ENCODE measurements at places on chromosomes 7 and 10.

GRCh38 chr10:79074732-79075131 lies 6.0 kb downstream of the ZMIZ1 start:
- no peak for DNase-seq

DNA sequence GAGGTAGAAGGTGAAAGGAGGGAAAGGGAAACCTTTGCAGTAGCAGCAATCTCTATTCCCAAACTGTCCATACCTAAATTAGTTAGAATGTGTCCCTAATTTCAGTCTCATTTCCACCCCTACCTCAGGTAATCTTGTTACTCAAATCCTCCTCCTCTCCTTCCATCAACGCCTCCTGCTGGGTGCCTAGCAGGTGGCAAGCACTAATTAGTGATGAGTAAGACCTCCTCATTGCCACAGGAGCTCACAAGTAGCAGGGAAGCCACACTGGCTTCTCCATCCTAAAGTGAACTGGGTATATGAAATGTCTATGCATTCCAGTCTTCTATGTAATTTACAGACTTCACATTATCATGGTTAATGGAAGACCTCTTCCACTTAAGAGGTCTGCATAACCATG lies 25.7 kb upstream of the FAM133B start:
- DNase-seq, result no peak

- DNase-seq, result no peak
These were observed 122.6 kb downstream of the KCND2 start for GRCh38 chr7:120395526-120396019.

DNA sequence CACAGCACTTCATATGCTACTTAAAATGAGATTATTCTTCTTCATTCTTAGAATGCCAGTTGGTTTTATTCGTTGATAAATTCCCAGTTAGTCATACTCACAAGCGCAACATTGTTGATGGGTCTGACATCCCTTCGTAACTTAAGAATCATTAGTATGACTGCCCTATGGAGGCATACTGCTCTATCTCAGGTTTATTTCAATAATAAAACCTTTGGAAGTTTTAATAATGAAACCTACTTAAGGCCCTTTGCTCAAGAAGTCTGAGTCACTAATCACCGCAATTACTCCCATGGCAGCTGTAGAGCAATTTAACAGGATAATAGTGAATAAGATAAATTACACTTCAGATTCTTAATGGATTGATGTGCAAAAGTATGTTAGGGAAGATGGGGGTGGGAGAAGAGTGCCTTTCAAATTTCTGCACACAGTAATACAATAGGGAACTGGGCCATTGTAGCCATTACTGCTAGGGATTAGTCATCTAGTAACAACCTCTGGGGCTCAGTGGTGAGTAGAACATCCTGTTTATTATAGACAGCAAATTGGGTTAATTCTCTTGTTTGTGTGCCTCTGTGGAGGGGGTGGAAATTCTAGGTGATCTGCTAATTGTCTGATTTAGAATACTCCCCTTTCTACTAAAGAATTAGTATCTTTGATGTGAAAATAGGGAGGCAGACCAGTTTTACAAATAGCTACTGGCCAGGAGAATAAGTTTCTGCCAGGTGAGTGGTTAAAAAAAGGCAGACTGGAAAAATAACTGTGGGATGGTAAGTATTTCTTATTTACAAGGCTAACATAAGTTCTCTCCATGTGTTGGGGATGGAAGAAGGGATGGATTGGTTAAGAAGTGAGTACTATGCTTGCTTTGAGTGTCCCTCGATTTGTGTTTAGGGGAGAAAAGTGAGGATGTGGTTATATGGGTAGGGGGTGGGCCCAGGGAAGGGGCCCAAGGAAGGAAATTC lies 74.5 kb upstream of the VKORC1L1 start:
- DNase-seq, result peak; percentile 33

DNA sequence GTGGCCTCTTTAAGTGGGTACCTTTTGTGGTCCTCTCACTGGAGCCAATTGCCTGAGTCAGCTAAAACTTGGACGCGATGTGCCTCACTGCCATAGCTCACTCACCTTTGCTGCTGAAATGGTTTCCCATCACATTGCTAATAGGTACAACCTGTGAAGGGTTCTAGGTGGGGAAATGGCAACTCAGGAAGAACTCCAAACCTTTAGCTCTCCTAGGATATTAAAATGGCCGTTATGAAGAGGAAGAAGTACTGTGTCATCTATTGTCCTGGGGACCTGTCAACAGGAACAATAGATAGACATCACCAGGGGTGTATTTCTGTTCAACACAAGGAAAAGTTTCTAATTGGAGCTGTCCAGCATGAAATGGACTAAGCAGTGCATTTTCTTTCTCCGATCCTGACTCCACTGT lies 1.2 kb upstream of the ZNF655 start:
- no peak for DNase-seq

DNA sequence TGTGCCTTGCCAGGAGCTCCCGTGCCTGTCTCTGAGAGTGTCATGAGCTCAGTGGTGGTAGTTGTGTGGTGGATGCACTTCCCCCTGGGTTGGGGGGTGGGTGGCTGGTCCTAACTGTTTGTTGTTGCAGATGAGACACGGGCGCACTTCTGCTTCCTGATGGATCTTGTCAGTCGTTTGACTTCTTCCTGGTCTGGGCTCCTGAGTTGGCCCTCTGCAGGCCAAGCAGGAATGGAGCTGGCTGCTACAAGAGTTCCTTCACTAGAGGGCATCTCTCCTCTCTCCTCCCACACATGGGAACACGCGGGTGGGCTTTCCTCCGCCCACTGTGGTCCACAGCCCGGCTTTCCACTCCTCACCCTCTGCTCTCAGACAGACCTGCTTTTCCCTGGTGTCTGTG lies 82.0 kb downstream of the BMS1 start:
- peak; percentile 2 for DNase-seq

DNA sequence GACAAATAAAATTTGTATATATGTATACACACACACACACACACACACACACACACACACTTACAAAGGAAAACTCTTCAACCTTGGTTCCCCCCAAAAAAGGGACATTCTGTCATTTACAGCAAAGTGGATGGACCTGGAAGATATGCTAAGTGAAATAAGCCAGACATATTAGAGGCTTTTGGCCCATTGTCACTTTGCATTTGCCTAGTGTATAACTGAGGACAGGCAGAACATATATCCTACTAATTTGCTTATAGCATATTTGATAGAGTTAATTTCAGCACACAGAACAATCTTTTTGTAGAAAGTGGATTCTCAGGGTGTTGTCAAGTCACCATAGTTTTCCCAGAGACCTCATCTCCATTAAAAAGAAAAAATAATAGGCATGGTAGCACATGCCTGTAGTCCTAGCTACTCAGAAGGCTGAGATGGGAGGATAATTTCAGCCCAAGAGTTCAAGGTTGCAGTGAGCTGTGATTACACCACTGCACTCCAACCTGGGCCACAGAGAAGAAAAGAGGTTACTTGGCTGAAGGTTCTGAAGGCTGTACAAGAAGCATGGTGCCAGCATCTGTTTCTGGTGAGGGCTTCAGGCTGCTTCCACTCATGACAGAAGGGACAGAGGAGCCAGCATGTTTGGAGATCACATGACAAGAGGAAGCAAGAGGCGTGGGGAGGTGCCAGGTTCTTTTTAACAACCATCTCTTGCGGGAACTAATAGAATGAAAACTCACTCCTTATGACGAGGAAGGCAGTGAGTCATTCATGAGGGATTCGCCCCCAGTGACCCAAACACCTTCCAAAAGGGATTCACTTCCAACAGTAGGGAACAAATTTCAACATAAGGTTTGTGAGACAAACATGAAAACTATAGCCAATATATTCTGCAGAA lies 135.6 kb downstream of the TMEM168 start:
- DNase-seq, result no peak
